ENCODE measurements at places on chromosomes 6 and 20.

DNA sequence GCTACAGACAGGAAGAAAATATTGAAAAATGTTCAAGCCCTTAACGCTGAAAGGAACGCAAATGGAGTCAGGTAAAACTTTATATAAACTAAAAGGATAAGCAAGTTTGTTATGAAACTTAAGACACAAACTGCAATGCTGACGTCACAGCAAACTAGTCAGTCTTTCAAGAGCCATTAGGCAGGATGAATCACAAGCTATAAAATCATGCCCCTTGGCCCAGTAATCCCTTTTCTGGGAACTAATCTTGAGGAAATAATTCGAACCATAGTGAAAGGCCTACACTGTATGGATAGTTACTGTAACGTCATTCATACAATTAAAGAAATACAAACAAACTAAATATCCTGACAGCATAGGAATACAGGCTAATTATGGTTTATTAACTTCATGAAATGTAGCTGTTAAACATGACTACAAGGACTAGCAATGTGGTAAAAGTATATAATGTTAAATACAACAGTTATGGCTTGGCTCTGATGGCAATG lies 42.7 kb upstream of the HINT3 start:
- no peak for DNase-seq

DNA sequence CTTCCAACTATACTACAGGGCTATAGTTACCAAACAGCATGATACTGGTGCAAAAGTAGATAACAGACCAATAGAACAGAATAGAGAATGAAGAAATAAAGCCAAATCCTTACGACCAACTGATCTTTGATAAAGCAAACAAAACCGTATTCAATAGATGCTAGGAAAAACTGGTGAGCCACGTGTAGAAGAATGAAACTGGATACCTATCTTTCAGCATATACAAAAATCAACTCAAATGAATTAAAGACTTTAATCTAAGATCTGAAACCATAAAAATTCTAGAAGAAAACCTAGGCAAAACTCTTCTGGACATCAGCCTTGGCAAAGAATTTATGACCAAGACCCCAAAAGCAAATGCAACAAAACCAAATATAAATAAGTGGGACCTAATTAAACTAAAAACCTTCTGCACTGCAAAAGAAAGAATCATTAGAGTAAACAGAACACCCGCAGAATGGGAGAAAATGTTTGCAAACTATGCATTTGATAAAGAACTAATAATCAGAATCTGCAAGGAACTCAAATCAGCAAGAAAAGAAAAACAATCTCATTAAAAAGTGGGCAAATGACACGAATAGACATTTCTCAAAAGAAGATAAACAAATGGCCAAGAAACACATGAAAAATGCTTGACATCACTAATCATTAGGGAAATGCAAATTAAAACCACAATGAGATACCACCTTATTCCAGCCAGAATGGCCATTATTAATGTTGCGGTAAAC lies 109.8 kb downstream of the TAF4 start:
- DNase-seq = no peak

DNA sequence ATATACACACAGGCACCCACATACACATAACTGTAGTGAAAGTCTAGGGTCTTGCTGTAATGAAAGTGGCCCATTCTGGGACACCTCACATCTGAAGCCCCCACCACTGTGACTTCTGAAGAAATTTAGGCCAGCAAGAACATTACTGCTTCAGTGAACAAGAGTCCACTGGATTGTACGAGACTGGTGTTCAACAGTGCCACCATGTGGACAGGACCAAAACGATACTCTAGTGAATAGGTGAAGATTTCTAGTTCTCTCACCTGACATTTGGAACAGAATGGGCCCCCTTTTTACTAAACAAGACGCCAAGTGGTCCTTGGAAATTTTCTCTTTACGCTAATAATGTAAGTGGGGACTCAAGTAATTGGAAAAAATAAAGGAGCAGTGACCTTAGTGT lies 156.9 kb downstream of the MAFB start:
- DNase-seq = no peak

DNA sequence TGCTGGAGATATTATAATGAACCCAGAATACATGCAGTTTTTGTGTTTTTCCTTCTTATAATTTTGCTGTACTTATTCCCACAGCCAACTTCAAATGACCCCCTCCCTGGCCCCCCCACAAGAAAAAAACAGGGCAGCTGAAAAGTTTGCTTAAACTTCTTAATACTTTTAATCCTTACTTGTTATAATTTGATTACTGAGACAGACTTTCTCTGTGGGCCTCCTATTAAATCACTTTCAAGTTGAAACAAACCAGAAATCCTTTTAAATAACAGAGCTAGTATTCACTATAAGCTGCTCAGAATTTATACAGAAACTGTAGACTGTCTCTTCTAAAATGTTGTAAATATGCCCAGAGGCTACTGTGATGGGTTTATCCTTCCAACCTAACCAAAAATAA lies 106.3 kb downstream of the CENPW start:
- DNase-seq = no peak

DNA sequence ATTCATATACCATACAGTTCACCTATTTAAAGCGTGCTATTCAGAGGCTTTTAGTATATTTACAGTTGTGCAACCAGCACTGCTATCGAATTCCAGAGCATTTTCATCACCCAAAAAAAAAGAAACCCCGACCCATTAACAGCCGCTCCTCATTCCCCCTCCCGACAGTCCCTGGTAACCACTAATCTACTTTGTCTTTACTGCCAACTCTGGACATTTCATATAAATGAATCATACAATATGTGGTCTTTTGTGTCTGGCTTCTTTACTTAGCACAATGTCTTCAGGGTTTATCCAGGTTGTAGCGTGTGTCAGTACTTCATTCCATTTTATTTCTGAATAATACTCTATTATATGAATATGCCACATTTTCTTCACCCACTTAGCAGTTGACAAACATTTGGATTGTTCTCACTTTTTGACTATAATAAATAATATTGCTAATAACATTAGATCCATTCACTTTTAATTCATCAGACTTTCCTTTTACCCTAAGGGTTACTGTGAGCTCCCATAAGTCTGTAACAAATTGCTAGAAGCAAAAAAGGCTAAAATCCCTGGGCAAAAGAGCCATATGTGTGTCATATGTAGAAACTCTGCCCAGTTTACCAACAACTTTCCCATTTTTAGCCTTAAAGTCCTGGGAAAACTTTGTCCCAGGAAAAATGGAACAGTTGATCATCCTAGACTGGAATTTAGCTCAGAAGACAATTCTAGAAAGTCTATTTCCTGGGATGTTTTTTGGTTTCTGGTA lies 23.2 kb upstream of the ROS1 start:
- DNase-seq = no peak

DNA sequence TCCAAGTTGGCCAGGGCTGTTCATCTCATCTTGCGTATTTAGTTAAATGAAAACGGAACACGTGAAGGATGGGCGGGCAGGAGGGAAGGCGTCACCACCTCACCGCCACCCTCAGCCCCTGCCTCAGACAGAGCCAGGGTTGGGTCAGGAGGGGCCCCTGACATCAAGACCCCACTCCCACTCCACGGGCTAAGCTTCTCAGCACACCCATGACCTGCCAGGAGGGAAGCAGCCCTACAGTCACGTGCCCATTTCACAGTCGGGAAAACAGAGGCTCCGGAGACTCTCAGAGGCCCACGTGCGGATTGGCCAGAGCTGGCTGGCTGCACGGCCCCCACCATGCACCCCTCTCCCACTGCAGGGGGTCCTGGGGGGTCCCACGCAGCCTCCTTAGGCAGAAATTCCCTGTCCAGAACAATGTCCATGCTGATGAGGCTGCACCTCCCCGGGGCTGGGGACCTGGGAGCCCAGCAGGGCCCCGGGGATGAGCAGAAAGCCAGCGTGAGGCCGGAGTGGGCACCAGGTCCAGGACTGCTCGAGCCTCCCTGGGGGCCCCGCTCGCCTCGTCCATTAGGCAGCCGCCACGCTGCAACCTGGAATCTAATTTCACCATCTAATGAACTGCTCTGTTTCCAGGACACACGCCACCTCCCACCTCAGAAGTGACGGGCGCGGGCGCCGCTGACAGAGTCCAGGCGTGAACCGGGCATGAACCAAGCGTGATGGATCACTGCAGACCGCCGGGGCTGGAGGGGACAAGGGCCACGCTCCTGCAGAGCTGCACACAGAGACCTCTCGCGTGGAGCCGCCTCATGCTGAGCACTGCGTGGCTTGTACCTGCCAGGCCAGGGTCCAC lies 15.8 kb downstream of the KCNQ2 start:
- no peak for DNase-seq

GRCh38 chr6:77133031-77133430 lies 330.3 kb downstream of the HTR1B start:
- DNase-seq = no peak

- no peak for DNase-seq
These were observed 13.5 kb downstream of the DYNLT1 start for GRCh38 chr6:158630938-158631616.

GRCh38 chr20:58407201-58407873 lies 18.3 kb downstream of the VAPB start:
- no peak for DNase-seq

- no peak for DNase-seq
These were observed 356.5 kb downstream of the EYS start for GRCh38 chr6:65350530-65350929.

DNA sequence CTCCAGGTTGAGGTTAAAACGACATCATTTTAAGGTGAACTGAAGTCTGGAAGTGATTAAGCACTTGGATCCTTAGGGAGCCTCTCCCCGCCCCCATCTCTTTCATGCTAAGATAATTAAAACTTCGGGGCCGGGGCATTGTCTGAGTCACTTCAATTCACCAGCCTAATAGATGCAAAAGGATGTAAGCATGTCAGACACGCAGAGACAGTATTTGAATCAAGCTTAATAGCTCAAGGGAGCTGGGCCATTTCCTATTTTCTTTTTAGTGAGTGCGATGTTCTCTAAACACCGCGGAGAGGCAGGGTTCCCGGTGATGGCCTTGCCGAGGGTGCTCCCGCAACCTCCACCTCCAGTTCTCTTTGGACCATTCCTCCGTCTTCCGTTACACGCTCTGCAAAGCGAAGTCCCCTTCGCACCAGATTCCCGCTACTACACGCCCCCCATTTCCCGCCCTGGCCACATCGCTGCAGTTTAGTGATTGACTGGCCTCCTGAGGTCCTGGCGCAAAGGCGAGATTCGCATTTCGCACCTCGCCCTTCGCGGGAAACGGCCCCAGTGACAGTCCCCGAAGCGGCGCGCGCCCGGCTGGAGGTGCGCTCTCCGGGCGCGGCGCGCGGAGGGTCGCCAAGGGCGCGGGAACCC lies 516 bp upstream of the IRF4 start:
- DNase-seq = no peak

- DNase-seq = peak; percentile 62
These were observed 558 bp downstream of the LINC00237 start for GRCh38 chr20:21105429-21106170.

DNA sequence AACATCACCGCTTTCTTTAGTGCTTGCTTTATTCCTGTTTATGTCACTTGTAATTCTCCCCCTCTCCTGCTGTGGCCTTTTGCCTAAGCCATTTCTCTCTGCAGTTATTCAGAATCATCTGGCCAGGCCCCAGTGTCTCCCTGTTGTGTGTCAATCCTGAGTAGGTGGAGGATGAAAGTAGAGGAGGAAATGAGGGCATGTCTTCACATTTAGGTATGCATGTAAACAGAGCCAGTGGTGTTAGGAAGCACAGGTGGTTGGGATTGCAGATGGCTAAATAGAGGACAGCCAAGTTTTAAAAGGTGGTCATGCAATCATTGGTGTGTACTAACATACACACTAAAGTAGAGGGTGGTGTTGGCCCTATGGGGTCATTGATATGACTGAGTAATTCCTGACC lies 5.2 kb downstream of the PRSS35 start:
- no peak for DNase-seq

DNA sequence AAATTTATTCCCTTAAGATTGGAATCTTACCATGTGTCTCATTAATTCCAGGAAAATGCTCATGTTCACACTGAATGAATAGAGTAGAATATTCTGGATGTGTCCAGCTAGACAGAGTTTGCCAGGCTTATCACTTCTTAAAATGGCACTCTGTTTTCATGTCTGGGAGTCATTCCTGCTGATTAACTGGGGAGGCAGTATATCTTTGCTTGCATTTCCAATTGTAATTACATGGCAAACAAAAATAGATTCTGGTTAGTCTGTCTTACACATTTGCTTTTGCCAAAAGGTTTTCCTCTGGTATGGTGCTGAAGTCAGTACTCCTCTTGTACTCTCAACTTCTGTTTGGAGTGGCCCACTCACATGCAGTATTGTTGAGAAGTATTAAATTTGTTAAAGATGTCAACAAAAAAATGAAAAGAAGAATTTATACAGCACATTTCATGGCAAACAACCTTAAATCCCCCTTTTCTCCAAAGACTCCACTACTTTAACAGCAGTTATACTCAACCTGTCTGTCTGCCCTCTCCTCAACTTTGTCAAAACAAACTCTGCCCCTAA lies 70.2 kb downstream of the TENT5A start:
- DNase-seq = no peak

DNA sequence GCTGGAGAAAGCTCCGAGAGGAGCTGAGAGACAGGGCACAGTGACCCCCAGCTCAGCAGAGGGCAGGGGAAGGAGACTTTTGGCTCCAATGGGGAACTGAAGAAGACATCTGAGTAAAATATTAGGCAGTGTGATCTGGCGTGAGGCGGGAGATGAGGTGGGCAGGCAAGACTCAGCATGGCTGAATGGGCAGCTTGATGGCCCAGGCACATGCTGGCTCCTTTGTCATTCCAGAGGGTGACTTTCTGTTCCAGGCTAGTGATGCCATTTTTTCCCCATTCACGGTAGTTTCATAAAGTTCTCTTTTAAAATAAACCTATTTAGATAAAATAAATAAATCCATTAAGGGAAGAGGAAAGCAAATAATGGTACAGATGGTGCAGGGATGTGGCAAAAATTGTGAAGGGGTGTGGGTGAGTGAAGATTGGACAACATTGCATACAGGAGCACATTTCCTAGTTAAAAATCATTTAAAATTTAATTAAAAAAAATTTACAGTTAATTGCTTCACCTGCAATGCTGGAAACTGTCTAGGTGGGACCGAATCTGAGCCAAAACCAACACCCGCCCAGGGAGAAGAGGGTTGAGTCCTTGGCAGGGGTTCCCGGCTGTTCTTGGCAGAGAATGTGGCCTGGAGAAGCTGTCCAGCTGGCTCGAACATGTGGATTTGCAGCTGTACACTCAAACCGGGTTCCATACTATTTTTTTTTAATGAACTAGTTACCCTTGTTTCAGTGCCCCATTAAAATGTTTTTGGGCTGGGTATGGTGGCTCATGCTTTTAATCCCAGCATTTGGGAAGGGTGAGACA lies 41.7 kb upstream of the PRELID3B start:
- DNase-seq = no peak

DNA sequence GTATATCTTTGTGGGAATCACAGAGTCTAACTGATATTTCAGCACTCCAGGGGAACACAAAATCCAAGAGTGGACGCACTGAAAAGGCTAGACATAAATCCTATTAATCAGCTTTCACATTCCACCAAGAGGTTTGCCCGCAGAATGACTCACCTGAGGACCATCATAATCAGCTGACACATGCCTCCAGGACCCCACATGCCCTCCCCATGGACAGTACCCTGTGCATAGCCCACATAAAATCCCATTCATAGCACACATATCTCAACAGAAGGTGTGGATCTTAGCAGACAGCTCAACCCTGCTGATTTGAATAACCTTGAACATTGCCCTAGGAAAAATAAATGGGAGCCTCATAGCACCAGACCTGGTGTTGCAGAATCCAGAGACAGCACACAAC lies 246.8 kb upstream of the TENT5A start:
- DNase-seq = no peak

GRCh38 chr20:34222208-34222607 lies 19.0 kb upstream of the ASIP start:
- no peak for DNase-seq

- DNase-seq = no peak
These were observed 61.9 kb upstream of the CARMIL1 start for GRCh38 chr6:25217302-25217701.
